ENCODE measurements at places on chromosomes 4 and X.
A peak's percentile ranks its signal among the peaks of the same experiment; 100 is the strongest.

DNA sequence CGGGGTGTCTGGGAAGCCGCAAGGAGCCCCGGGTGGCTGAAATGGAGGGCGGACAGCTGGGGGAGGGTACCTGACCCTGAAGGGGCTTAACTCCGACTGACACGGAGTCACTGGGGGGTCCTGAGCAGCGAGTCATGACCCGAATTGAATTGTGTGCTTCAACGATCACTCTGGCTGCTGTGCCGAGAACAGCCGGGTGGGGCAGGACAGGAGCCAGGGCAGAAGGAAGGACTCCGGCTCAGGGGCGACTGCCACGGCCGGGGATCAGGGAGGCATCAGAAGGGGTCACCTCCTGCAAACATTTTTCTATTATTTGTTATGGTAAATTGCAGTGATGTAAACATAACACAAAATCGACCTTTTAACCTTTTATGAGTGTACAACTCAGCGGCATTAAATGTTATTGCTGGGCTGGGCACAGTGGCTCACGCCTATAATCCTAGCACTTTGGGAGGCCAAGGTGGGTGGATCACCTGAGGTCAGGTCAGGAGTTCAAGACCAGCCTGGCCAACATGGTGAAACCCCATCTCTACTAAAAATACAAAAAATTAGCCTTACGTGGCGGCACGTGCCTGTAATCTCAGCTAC, 21.6 kb downstream of the ZFYVE28 start:
- H3K36me3 ChIP-seq, result no peaks in the 10 kb centered on the region
- H3K27me3 ChIP-seq, result peaks cover 12% of the 10 kb centered on the region
- H3K27ac ChIP-seq, result no peak overlapping the region
- H3K4me3 ChIP-seq, result no peak overlapping the region
- no peak for DNase-seq

GRCh38 chr4:155339999-155340398, 36.8 kb downstream of the MAP9 start:
- DNase-seq, result no peak
- no peak overlapping the region for H3K27ac ChIP-seq
- no peaks in the 10 kb centered on the region for H3K36me3 ChIP-seq
- H3K4me1 ChIP-seq, result no peaks in the 10 kb centered on the region

- H3K27ac ChIP-seq, result no peak overlapping the region
- no peaks in the 10 kb centered on the region for H3K36me3 ChIP-seq
- DNase-seq, result no peak
- peaks cover 7% of the 10 kb centered on the region for H3K27me3 ChIP-seq
Observed at GRCh38 chr4:100026066-100026465, 76.0 kb upstream of the H2AZ1 start.

DNA sequence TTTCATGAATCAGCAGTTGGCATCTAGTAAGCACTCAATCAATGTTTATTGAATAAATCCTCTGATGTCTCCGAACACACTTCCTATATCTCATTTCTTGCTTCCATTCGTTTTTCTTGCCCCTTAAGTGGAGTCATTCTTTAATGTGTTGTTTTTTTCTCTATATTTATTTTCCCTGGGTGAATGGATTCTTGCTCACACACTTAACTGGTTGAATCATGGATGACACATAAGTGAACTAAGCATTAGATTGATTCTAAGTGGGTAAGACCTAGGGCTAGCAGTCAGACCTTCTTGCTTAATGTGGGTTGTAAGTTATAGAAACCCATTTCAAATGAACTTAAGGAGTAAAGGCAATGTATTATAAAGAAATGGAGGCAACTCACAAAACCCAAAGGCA, 111.1 kb downstream of the RTL3 start:
- no peak overlapping the region for H3K4me3 ChIP-seq
- no peaks in the 10 kb centered on the region for H3K27me3 ChIP-seq
- H3K4me1 ChIP-seq, result peaks cover 7% of the 10 kb centered on the region
- H3K36me3 ChIP-seq, result peaks cover 6% of the 10 kb centered on the region

DNA sequence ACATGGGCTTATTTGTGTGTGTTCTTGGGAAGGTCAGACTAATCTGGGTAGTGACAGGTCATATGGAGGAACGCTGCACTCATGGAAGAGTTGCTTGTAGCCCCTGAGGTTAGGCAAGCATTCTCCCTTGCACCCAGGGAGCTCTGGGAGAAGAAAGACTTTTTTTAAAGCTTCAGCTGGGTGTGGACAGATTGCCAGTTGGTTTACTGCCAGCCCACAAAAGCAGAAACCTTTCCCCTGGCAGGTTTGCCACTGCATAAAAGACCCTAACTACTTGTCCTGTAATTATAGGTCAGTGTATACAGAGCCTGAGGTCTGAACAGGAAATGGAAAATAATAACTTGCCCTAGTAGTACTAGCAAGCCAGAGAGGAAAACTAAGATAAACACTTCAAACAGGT, 7.4 kb upstream of the NFKB1 start:
- H3K27me3 ChIP-seq, result no peaks in the 10 kb centered on the region
- H3K27ac ChIP-seq, result peak overlapping the region; percentile 10
- no peaks in the 10 kb centered on the region for H3K36me3 ChIP-seq
- peaks cover 28% of the 10 kb centered on the region for H3K4me1 ChIP-seq
- DNase-seq, result no peak

DNA sequence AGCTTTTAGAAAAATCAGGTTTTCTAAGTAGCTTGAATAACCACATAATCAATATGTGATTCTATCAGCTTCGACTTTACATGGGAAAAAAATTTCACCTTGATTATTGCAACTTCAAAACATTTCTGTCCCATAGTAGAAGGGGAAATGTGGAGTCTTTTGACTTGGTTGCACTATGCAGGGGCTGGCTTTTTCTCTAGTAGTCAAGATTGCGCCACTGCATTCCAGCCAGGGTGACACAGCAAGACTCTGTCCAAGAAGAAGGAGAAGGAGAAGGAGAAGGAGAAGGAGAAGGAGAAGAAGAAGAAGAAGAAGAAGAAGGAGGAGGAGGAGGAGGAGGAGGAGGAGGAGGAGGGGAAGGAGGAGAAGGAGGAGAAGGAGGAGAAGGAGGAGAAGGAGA, 84.9 kb downstream of the MAML3 start:
- DNase-seq, result no peak
- peaks cover 48% of the 10 kb centered on the region for H3K27me3 ChIP-seq
- peaks cover 42% of the 10 kb centered on the region for H3K4me1 ChIP-seq
- H3K4me3 ChIP-seq, result no peak overlapping the region

DNA sequence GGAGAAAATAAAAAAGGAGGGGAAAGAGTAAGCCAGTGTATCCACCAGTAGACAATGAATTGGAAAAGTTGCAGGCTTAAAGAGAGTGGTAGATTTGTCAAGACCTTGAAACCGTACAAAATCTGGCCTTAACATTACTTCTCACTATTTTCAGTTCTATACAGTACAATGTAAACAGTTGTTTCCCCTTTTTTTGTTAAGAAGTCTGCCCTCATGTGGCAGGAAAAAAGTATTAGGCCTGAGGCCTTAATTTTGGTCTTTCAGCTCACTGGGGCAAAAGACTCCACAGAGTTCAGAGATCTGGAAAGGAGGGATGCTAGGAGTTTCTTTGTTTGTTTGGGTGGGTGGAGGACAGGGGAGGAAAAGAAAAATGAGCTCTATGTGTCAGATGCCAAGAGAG, 92.8 kb upstream of the CCDC160 start:
- peaks cover 2% of the 10 kb centered on the region for H3K4me1 ChIP-seq
- H3K27me3 ChIP-seq, result no peaks in the 10 kb centered on the region
- H3K36me3 ChIP-seq, result no peaks in the 10 kb centered on the region
- H3K27ac ChIP-seq, result no peak overlapping the region

- H3K36me3 ChIP-seq, result no peaks in the 10 kb centered on the region
- H3K27me3 ChIP-seq, result peaks cover 4% of the 10 kb centered on the region
- H3K27ac ChIP-seq, result peak overlapping the region; percentile 77
- DNase-seq, result peak; percentile 18
- no peak overlapping the region for H3K4me3 ChIP-seq
Observed at GRCh38 chrX:24260842-24261550, 52.9 kb downstream of the SUPT20HL2 start.

- H3K4me3 ChIP-seq, result no peak overlapping the region
- DNase-seq, result no peak
- no peaks in the 10 kb centered on the region for H3K36me3 ChIP-seq
- no peaks in the 10 kb centered on the region for H3K4me1 ChIP-seq
- no peak overlapping the region for H3K27ac ChIP-seq
Observed at GRCh38 chr4:175671491-175671934, 140.6 kb downstream of the GPM6A start.

DNA sequence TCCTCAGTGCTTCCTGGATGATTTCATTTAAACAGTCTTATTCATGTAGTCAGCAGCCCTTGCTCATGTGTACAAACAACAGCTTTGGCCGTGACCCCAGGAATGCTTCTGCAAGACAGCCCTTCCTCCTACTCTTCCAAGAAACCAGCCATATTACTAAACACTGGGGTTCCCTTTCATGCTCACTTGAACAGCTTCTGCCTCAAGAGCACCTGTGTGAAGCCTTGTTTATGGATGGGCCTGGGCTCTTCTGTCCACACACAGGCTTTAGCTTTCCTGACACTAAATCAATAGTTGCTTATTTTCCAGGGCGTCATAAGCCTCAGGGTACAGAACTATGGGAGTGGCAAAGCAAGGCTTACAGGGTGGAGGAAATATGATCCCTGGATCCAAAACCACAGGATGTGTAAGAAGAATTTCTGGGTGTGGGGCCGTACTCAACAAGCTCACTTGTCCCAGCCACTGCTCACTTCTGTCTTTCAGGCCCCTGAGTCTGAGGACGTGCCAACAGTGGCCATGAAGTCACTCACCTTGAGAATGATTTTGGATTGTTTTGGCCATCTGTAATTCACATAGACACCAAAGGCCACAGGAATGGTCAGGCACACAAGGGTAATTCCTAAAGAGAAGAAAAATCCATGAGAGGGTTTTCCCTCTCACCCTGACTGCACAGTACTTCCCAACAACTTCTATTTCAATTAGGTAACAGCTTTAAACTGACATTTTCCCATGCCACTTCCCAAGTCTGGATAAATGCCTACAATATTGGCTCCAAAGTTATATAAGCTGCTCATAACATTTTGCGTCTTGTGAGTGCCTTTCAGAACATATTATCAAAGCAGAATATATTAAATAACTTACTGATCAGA, 17.7 kb downstream of the SLC10A6 start:
- DNase-seq, result no peak
- no peaks in the 10 kb centered on the region for H3K4me1 ChIP-seq
- no peaks in the 10 kb centered on the region for H3K27me3 ChIP-seq
- no peak overlapping the region for H3K27ac ChIP-seq

DNA sequence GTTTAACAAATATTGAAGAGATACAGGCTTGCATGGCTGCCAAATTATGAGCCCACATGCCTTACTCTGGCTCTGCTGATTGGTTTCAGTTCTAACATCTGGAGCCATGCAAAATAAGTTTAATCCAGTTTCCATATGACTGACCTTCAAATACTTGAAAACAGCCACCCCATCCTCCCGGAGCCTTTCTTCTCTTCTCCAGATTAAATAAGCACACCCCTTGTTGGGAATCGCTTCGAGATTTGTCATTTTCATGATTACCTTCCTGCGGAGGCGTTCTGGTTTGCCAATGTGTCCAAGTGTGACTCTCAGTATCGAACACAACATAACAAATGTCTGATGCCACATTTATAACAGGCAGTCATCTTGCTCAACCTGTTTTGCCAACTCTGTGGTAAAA, 101.6 kb upstream of the JADE1 start:
- H3K27me3 ChIP-seq, result no peaks in the 10 kb centered on the region
- no peaks in the 10 kb centered on the region for H3K36me3 ChIP-seq
- no peak for DNase-seq

DNA sequence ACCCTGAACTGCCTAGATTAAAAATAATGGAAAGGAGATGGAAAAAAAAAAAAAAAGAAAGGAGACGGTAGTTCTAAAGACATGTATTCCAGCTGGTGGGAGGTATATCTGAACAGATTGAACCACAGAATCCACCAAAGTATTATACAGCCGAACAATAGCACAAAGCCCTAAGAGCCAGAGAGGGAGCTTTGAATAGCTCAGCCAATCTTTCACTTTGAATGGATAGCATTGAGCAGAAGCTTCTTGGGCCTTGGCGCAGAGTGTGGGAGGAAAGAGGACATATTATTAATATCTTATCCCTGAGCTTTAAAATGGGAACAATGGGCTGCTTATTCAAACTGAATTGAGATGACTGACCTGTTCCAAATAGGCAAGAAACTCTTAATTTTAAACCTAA, 147.8 kb upstream of the PAQR3 start:
- H3K27ac ChIP-seq, result no peak overlapping the region
- no peaks in the 10 kb centered on the region for H3K27me3 ChIP-seq
- no peak overlapping the region for H3K4me3 ChIP-seq
- DNase-seq, result no peak
- no peaks in the 10 kb centered on the region for H3K4me1 ChIP-seq
- H3K36me3 ChIP-seq, result no peaks in the 10 kb centered on the region

- H3K36me3 ChIP-seq, result no peaks in the 10 kb centered on the region
- no peaks in the 10 kb centered on the region for H3K4me1 ChIP-seq
- H3K27ac ChIP-seq, result no peak overlapping the region
- H3K27me3 ChIP-seq, result no peaks in the 10 kb centered on the region
- DNase-seq, result no peak
Observed at GRCh38 chr4:71130827-71131603, 137.6 kb downstream of the DCK start.

GRCh38 chr4:145277011-145277410, 96.6 kb upstream of the OTUD4 start:
- no peak for DNase-seq
- no peak overlapping the region for H3K4me3 ChIP-seq

GRCh38 chrX:23737413-23737812, 5.7 kb downstream of the ACOT9 start:
- no peaks in the 10 kb centered on the region for H3K27me3 ChIP-seq
- H3K36me3 ChIP-seq, result no peaks in the 10 kb centered on the region
- H3K4me1 ChIP-seq, result peaks cover 40% of the 10 kb centered on the region
- no peak for DNase-seq

DNA sequence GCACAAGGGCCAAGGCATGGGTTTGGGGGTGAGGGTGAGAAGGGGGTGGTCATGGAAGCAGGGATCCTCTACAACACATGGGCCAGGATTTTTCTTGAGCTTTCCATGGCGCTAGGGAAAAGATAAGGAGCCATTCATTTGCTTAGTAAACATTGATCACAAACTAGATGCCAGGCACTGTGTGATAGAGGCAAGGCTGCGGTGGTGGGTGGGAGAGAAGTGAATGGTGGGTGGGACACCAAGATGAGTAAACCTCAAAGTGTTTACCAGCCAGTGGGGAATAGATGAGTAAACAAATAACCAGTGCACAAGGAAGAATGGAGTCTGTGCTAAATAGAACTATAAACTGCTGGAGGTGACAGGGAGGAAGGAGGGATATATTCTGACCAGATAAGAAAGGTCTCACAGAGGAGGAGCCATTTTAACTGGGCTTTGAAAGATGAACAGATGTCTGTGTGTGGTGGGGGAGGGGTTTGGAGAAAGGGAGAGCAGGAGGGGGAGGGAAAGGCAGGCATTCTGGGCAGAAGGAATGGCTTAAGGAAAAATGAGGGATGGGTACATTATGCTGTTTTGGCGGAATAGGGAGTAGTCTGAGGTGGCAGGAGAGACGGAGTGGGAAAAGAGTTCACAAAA, 48.0 kb upstream of the LAS1L start:
- H3K27me3 ChIP-seq, result no peaks in the 10 kb centered on the region
- H3K36me3 ChIP-seq, result no peaks in the 10 kb centered on the region
- peaks cover 6% of the 10 kb centered on the region for H3K4me1 ChIP-seq
- H3K4me3 ChIP-seq, result no peak overlapping the region

DNA sequence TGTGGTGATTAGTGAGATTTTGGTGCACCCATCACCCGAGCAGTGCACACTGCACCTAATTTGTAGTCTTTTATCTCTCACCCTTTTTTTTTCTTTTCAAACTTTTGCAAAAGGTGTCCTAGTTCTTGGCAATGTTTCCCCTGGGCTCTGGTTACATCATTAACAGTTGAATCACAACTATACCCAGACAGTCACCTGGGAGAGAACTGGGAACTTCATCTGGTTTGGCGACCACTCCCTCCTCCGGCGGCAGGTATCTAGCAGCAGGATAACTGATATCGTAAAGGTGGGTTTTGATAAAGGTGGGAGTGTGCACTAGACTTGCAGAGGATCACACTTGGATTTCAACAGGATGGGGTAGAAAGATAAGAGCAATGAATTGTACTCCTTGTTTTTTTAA, 140.5 kb downstream of the CHIC2 start:
- H3K36me3 ChIP-seq, result no peaks in the 10 kb centered on the region
- H3K4me3 ChIP-seq, result no peak overlapping the region
- no peaks in the 10 kb centered on the region for H3K4me1 ChIP-seq

Data from activated naive CD8-positive, alpha-beta T cell treated with anti-CD3 and anti-CD28 coated beads, Interleukin-2, amount 50 U/mL, for 24 hours (primary cell).